Adipose tissue (tissue), 3 donors: ENCODE measurements at places on chromosomes 5 and 9. TPM values are rescaled to one million over a fixed set of nuclear protein-coding genes. Genes with fewer than 3 reads are reported as not detected.

PITX1 gene
- polyA plus RNA-seq = 0.32 TPM

RNF183 gene
- not detected for polyA plus RNA-seq

PCDHA12 gene
- polyA plus RNA-seq = not detected

C5orf58 gene
- polyA plus RNA-seq = not detected

GABRG2 gene
- not detected for polyA plus RNA-seq
